Stimulated activated CD8-positive, alpha-beta memory T cell treated with anti-CD3 and anti-CD28 coated beads, Interleukin-7, amount 100 ng/mL, for 1 hour (primary cell): ENCODE measurements at places on chromosomes 1 and 21.

DNA sequence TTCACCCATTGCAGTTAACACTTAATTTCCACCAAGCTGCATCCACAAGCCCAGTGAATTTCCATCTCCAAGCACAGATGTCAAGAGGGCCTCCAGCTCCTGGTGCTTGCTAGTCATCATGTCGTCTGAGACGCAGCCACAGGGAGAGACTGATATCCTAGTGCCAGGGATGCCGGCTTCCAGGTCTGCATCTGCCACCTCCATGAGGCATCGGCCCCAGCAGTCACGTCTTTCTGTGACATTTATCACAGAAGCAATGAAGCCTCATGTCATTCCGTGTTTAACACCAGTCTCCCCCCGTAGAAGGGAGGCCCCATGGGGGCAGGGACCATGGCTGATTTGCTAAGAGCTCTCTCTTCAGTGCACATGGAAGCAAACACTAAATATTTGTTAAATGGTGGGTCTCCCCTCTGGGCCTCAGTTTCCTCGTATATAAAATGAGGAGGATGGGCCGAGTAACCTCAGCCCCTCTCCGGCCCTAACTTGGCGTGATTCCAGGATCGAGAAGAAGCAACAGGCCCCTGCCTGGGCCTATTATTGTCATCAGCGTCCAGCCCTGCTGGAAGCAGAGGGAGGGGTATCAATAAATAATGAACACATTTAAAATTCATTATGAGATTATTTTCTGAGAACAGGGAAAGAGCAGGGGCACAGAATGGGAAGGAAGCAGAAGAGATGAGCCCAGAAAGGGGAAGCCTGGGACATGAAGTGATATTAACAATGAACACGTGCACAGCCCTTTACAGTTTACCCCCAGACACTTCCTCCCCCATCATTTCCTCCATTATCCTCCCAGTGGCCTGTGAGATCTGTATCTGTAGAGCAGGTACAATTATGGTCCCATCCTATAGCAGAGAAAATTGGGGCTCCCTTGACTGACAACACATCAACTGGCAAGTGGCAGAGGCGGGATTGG is 837 bp upstream of the C1QB start:
- no peak for DNase-seq

GRCh38 chr1:246921481-246921880 is 10.3 kb downstream of the AHCTF1 start:
- DNase-seq, result no peak

DNA sequence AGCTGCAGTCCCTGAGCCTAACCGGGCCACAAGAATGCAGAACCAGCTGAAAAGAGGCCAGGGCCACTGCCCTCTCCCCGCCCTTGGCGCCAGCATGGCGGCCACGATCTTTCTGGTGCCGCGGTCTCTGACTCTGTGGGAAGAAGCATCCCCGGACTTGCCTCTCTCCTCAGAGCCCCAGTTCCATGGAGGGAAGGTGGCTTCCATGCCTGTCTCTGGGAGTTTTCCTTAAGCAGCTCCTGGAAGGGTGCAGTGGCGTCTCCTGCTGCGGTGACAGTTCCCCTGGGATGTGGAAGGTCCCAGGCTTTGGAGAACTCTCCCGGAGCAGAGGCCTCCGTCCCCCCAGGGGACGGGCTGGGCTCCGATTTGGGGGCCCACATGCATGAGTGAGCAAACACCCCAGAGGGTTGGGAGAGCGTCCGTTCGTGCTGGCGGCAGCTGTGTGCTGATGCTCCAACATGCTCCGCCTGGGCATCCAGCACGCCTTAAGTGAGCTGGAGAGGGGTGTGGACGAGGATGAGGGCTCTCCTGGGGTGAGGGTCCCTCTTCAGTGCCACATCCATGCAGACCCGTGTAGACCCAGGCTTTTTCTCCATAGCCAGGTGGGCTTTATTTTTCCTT is 109.8 kb upstream of the COL6A1 start:
- no peak for DNase-seq

- no peak for DNase-seq
Measured at GRCh38 chr1:2582391-2582790, 4.2 kb upstream of the PRXL2B start.

DNA sequence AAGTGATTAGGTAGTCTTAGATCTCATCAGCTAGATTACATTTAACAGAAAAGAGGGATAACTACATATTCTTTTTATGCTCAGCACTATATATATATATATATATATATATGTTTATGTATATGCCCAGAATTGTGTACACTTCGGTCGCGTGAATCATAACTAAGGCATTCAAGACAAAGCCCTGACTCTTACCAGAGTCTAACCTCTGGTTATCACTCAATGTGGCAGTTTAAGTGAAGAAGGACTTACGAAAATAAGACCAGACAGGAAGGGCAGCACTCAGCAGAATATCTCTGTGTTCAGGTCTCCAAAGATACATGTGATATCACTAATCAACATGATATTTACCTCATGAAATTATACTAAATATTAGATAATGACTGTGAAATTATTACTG is 1326.7 kb downstream of the MRPL39 start:
- no peak for DNase-seq

DNA sequence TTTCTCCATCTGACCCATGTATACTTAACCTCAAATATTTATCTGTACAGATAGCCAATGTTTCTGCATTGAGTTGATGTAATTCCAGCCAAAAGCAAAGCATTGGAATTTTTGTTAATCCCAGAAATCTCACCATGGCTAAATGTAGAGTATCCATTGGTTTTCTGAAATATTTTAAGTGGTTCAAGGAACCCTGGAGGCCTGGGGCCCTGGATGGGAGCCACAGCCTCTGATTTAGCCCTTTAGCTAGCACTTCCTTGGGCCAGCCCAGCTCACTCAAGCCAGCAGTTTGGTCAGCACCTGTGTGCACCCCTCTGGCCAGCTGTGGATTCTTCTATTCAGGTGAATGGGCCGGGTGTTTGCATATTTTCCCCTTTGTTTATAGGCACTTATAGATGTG is 18.8 kb upstream of the EPS8L3 start:
- no peak for DNase-seq

DNA sequence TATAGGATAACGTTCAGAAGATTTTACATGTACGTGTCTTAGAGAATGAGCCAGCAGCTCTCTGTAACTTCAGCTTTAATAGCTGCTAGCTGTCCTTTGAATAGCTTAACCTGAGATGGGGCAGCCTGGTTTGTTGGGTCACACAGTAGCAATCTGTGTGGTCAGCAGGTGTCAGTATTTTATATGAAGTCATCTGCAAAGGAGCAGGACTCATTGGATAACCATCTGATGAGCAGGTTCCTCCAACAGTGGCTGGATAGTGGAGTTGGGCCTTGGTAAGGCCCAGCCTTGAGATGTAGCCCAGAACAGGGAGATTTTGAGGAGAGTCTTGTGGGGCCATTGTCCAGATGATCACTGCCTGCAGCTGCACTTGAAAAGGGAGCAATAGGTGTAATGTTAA is 6.4 kb downstream of the GSTM5 start:
- no peak for DNase-seq

DNA sequence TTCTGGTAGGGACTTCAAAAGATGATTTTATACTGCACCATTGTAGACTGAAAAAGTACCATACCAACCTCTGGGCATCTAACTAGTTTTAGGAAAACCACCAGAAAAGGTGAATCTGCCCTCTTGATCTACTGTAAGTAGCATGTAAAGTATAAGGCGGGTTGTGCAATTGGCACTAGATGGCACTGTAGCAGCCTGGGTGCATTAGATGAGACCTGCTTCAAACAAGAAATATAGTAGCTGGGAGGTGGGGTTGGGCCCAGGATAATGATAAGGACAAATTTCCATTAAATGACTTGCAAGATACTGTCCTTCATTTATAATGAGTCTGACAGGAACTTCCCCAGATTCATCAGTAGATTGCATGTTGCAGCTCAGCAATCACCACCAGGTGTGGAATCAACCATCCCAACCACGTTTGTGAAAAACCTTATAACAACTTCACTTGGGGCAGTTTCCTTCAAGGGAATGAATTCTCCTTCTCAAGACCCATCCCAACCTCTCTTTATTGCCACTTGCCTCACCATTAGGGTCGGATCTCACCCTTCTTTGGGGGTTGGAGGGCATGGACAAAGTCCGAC is 37.3 kb upstream of the IL10 start:
- DNase-seq, result no peak

DNA sequence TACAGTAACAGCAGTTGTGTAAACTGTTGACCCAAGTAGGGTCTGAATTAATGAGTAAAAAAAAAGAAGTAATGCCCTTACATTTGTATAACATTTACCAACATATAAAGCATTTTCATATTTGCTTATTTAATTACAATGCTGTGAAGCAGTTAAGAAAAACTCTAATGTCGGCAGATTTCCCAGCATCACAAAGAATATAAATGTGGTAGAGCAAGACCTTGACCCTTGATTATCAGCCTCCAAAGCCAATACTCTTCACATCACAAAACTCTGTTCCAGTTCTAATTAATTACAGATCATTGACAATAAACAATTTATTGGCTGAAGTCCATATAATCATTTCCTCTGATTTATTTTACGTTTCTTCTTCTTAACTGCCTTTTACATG is 130.2 kb downstream of the DUSP10 start:
- no peak for DNase-seq

DNA sequence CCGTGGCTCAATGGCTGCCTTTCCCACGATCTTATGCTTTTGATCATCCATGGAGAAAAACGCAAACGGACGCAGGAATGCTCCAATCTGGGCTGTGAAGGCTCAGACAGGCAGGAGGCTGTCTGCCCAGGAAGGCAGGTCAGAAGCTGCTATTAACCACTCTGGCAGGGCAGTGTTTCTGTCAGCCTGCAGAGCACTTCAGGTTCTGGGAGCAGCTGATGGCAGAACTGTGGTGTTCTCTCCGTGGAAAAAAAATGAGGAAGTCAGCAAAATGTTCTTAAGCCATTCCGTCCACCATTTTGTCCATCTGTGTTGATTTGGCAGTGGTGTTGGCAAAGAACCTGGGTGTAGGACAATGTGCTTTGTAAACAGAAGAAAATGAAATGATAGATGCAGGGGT is 91.7 kb downstream of the SIM2 start:
- no peak for DNase-seq

DNA sequence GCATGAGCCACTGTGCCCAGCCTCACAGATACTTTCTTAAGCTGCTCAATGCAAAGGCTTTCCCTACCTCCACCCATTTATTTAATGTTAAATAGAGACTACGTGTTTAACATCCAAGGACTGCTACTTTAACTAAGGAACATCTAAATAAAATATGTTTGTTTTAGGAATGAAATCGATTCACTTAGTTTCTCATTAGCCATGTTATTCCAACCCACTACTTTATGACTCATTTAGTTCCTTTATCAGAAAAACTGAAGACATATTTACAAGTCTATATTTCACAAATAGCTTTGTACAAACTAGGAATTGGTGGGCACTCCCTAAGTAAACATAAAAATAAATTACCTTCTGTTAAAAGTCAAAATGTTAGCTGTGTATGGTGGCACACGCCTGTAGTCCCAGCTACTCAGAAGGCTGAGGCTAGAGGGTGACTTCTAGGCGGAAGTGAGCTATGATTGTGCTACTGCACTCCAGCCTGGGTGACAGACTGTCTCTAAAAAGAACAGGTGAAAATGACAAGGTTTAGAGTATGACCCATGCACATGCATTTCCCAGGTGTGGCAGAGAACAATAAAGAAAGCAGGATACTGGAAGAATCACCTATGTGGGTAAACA is 39.9 kb upstream of the AK4 start:
- DNase-seq, result no peak

GRCh38 chr21:36004441-36004840 is 55.9 kb downstream of the SETD4 start:
- no peak for DNase-seq

DNA sequence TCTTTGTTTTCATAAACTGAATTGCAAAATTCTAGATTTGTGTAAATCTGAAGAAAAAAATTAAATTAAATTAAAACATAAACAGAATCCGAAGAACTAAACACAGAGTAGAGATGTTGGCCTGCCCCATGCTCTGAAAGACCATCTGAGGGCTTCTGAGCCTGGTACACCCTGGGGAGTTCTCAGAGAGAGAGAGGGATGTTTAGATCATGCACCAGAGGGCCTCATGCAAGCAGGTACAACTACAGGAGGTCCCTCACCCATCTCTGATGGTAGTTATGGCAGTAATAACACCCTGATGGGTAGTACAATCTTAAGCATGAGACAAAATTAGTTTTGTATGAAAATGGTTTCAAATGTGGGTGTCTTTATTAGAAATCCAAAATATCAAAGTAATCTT is 127.7 kb downstream of the TGFB2 start:
- no peak for DNase-seq

DNA sequence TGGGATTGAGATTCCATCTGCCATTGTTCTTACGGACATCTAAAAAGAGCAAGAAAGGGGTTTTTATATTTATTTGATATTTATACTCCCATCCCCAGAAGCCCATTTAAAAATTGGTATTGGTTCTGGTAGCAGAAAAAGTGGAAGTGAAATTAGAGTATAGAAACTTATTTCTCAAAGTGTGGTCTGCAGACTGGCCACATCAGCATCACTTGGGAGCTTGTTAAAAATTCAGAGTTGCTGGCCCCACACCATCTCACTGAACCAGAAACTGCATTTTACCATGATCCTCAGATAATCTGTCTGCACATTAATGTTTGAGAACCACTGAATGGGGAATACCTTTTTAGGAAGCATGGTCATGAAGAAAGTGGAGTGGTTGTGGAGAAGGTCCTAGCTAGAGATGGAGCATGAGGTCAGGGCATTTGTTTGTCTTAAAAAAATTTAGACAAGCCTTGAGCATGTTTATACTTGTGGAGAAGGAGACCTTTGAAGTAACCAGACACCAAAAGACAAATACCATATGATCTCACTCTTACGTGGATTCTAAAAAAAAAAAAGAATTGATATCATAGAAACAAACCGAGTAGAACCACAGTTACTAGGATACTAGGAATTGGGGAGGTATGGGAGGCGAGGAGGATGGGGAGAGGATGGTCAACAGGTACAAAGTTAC is 116.3 kb downstream of the ST6GALNAC3 start:
- DNase-seq, result no peak

GRCh38 chr1:32060914-32061313 is 11.8 kb upstream of the TMEM39B start:
- no peak for DNase-seq

GRCh38 chr1:221712776-221713431 is 29.0 kb downstream of the DUSP10 start:
- DNase-seq, result peak; percentile 61

- DNase-seq, result no peak
Measured at GRCh38 chr1:239428120-239428710, 41.8 kb downstream of the CHRM3 start.

DNA sequence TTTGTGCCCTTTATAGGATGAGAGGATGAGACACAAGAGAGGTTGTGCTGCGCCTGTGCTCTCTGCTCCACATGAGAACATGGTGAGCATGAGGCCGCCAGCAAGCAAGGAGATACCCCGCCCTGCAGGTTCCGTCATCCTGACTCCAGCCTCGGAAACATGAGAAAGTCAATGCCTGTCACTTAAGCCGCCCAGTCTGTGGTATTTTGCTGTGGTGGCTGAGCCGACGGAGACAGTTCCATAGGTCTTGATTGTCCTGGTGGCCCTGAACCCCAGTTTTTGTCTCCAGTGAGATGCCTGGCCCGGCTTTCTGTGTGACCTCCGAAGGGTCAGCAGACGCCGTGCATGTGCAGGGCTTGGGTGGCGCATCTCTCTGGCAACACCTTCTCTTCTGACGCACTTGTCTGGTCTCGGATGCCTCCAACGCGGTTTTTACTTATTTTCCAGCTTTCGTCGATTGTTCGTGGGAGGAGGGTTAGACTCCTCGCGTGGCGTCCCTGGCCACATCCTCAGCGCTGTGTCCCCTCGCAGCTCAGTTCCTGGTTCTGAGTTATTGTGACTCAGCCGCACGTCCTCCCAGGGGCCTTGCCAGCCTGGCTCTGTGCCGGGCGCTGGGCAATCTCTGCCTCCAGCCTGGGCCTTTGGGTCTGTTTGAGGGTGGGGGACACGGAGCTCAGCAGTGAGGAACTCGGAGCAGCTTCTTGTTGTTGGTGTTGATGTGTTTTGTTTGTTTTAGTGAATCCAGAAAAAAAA is 70.0 kb downstream of the FAAP20 start:
- DNase-seq, result no peak
